WTC11 (cell line): ENCODE measurements at places on chromosomes 5 and 9. TPM values are rescaled to one million over a fixed set of nuclear protein-coding genes. Genes with fewer than 3 reads are reported as not detected.

GRCh38 chr5:154754460-154755360 is 467 bp upstream of the LARP1 start:
- peak; percentile 100 for DNase-seq

GRCh38 chr9:96612966-96613589 is 6.6 kb downstream of the CDC14B start:
- DNase-seq = no peak

DNA sequence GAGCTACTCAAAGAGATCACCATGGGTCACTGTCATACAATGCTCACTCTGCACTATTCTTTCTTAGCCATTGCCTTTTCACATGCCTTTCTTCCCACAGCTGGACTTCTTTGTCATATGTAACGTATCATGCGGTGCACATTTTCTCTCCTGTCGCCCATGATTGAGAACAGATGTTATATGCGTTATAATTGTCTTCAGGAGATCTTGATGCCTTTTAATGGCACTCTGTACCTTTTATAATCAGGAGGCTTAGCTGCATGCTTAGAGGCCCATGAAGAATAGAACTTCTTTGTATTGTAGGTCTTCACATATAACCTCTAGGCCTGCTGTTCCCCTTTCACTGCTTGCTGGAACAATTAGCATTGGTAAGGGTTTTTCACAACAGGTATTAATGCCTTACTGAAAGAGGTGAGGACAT is 436.1 kb downstream of the CDH10 start:
- DNase-seq = no peak

DNA sequence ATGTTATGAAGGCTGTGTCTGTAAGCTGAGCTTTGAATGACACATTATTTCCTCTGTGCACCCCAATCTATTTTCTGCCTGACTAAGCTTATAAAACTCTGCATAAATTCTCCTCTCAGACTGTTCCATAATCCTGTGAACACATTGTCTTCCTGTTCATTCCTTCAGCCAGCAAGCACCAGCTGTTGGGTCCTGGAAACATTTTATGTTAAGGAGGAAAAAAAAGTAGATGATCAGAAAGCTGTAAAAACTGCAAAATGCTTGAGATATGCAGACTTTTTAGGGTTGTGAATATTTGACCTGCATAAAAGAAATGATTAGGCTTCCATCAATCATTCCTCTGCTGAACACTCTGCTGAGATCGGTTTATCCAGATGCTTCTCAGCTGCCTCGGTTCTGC is 1246.0 kb upstream of the DMAC1 start:
- DNase-seq = no peak

GRCh38 chr5:142179776-142180387 is 71.3 kb downstream of the NDFIP1 start:
- DNase-seq = no peak

DNA sequence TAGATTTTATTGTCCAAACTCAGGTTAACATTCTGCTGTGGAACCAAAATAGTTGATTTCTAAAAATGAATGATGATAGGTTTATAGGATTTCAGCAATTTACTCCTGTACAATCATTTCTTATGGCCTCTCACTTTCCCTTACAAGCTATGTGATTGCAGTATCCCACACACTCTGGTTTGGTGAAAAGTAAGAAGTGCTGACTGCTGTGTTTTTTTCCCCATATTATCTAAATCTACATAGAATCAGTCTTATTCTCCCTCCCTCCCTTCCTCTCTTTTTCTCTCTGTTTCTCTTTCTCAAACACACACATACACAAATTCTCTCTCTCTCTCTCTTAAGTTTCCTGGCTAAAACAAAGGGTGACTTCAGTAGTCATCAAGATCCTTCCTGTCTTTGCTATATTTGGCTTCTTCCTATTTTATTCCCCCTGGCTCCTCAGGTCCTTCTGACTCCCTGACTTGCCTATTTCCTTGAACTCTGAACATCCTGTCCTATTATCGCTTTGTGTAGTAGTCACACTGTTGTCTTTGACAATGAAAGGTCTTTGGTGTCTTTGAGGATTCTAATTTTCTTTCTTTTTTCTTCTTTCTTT is 55.9 kb upstream of the HAPLN1 start:
- DNase-seq = no peak

- DNase-seq = no peak
These were observed 23.9 kb downstream of the MLLT3 start for GRCh38 chr9:20598367-20598766.

- peak; percentile 89 for DNase-seq
These were observed 67.1 kb downstream of the KLF4 start for GRCh38 chr9:107422189-107423185.

Gene ZNF622
- 29.2 to 37.9 TPM (median 29.3 TPM) in 3 replicates for total RNA-seq

Gene C6
- total RNA-seq = 0.13 to 0.23 TPM (median 0.14 TPM) in 3 replicates
